ENCODE measurements at places on chromosomes 3 and 15.

DNA sequence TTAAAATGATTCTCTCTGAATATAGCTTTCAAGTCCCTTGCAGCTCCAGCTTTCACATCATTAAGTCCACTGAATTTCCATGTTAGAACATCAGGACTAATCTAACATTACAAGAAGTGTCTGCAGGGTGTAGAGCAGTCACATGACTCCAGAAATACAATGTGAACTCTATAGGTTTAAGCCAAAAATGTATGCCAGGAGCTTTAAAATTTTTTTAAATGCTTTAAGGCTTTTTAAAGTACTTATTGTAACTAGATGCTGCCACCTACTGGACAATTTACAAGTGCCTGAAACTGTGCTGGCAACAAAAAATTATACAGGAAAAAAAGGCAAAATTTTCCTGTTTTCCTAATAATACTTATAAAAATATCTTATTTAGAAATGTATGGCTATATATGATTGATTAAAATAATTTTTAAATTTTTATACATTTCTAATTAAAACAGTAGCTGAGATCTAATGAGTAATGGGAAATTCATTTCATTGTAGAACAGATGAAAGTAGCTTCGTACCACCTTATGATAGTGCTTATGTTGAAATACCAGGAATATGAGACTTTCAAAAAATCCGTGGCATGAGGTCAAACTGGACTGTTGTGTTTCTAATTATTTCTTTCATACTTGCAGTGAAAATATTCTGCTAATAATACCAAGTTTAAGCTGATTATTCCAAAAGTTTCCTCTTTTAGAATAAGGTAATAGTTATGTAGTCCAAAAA lies 25.7 kb downstream of the FSIP1 start:
- DNase-seq, result no peak

GRCh38 chr3:127770671-127771355 lies 51.5 kb downstream of the MGLL start:
- DNase-seq, result no peak

GRCh38 chr3:196712514-196713413 lies 587 bp downstream of the PIGX start:
- peak; percentile 65 for DNase-seq

- no peak for DNase-seq
Measured at GRCh38 chr3:143081844-143082778, 37.5 kb upstream of the CHST2 start.

DNA sequence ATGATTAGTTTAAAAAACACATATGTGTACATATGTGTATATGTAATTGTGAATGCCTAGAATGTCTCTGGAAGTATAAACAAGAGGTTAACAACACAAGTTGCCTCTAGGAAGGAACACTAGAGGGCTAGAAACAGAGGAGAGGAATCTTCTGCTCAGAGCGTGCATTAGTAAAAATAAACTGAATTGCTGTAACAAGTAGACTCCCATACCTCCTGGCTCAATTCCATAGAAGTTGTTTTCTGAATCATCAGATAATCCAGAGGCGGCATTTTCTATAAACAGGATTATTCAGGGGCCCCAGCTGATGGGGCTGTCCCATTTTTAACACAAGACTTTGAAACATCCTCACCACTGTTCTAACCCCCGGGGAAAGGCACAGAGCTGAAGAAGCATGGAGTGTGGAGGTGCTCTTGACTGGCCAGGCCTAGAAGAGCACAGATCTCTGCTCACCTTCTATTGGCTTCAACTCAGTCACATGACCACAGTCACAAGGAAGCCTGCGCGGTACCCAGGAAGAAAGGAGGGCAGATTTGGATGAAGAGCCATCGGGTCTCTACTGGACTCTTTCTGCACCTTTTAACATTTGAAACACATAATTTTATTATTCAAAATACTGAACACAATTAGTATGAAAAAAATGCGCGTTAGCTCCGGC lies 145.7 kb downstream of the TLE3 start:
- no peak for DNase-seq

GRCh38 chr3:150588027-150588830 lies 14.9 kb upstream of the SELENOT start:
- DNase-seq, result no peak

- no peak for DNase-seq
Measured at GRCh38 chr3:187310954-187311470, 19.5 kb upstream of the MASP1 start.

DNA sequence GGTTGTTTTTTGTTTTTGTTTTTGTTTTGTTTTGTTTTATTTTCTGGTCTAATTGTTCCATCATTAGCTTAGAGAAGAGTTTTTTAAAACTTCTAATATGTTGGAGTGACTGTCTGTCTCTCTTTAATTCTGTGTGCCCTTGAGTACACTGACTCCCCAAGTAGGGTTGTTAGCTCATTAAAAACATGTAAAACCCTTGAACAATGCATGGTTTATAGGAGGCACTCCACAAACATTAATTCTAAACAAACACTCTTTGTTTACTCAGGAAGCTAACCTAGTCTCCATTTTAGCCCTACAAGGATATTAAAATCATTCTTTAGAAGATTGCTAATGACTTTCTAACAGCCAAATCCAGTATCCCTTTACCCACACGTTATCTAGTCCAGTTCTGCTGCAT lies 100.5 kb downstream of the CGGBP1 start:
- no peak for DNase-seq

GRCh38 chr3:110576960-110577359 lies 494.7 kb upstream of the NECTIN3 start:
- DNase-seq, result no peak

DNA sequence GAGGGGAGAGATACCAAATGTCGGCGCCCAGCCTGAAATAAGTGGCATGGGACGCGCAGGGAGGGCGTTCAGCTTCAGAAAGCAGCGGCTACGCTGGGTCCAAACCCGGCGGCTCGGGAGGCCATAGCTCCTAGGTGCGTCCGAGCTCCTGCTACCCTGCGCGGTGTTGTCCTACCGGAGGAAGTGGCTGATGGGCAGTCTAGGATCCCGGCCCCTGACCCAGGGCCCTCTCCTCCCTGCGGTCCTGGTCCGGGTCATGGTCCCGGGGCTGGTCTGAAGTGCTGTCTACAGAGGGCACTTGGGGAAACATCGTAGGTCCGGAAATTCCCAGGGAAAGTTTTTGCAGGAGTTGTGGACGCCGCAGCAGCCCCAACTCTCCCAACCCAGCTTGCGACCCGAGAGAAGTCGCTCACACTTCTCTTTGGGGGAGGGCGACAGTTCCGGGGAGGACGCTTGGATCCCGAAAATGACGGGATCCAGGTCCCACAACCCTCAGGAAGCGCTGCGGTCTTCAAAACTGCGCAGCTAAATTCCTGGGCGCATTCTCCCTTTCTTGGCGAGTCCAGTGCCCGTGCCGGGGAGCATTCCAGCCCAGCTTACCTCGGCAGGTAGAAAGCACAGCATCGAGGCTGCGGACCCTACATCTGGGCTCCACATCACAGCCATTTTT lies 9.1 kb upstream of the FOXB1 start:
- DNase-seq, result no peak

GRCh38 chr15:40367371-40367685 lies 9.3 kb downstream of the DISP2 start:
- no peak for DNase-seq

DNA sequence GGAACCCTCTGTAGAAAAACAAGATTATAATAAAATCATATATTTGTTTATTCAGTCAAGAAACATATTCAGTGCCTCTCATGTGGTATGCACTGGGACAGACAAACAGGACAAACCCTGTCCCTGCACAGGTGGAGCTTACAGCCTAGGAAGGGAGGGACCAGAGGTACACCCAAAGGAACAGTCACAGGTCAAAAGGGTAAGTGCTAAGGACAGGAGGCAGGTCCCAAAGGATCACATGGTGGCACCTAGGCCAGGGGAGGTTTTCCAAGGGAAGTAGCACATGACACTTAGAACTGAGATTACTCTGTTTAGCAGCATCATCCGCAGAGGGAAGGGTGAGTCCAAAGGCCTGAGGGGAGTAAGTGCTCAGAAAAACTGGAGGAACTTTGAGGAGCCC lies 254.4 kb upstream of the ARRDC4 start:
- no peak for DNase-seq

DNA sequence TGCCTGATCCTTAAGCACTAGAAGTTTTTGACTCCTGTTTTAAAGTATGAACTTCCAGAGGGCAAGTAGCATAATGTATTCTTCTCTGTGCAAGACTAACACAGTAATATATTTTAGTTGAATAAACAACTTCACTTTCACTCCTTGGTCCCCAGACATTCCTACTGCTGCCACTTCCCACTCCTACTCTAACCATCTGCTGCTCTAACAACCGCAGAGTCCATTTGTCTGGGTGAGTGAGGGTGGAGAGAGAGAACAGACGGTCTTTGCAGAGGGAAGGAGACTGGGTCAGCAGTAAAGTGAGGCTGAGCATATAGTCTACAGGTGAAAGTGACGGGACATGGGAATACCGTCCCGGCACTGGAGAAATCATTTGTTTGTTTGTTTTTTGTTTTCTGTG lies 301.0 kb upstream of the SLCO3A1 start:
- DNase-seq, result no peak

DNA sequence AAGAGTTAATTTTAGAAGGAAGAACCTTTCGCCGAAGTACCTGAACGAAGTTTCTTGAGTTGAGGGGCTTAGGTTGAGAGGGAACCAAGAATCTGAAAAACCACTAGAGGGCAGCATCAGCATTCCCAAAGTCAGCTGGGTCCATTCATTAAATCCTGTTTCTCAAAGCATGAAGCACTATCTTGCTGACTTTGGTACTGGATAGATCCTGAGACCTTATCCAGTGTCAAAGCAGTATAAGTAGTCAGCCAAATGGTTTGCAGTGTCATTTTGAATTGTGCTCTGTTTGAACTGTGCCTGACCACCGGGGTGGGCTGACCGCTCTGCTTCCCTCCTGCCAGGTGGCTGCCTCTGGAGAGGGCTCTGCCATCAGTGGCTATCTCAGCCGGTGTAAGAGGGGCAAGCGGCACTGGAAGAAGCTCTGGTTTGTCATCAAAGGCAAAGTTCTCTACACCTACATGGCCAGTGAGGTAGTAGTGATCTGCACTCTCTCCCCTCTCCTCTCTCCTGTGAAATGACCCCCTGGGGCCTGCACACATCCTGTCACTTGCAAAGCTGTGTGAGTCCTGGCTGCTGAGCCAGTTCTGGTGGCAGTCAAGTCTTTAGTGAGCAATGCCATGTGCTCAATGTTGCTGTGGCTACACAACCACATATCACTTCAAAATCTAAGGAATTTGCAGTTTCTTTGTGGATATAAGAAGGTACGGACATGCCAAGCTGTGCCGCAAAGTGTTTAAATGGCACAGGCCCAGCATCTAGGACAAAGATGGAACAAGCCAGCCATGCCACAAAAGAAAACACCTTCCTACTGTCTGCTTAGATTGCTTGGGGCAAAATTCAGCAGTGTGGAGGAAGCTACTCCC lies 21.4 kb upstream of the NR2C2 start:
- no peak for DNase-seq

DNA sequence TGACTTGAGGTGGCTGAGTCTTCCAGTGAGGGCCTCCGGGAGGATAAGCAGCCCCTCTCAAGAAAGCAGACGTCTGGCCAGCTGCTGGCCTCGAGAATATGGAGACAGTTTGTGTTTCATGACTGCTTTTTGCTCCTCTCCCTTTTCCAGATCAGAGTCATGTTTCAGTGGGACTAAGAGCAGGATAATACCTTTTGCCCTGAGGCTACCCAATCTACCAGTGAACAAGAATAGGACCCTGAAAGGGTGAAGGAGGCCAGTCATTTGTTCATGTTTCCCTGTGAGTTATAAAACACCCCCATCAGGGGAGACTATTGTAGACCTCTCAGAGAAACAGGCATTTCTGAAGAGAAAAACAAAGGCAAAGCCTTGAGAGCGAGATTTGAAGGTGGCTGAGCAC lies 137.4 kb downstream of the RYR3 start:
- no peak for DNase-seq

DNA sequence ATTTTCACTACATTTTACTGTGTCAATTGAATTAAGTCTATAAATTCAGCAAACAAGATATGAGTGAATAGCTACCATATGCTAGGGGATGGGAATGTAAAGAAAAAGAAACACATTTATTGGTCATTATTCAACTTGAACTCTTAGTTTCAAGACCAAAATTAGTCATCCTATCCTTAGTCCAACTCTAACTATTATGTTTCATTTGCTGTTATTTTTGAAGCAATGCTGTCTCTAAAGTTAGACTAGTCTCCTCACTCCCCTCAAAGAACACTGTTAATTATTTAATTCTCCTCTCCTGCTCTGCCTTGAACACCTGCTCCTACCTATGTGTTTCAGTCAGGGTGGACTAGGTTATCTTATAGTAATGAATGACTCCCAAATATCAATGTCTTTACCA lies 920.9 kb downstream of the TUSC7 start:
- DNase-seq, result no peak

DNA sequence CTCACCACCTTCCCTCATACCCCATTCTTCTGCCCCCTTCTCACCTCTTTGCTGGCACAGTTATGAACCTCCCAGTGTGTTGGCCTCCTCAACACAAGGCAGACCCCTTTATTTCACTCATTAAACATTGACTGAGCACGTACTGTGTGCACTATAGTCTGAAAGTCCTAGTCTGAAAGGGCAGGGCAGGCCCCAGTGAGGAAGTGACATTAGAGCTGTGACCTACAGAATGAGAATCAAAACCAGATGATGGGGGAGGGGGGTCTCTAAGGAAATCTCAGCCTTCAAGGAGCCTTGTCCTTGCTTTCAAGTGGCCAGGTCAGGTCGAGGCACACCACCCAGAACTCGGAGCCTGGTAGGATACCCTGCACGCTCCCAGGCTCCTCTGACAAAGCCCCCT lies 3.5 kb downstream of the SLC28A1 start:
- no peak for DNase-seq

- no peak for DNase-seq
Measured at GRCh38 chr3:25044762-25045710, 383.0 kb upstream of the RARB start.

DNA sequence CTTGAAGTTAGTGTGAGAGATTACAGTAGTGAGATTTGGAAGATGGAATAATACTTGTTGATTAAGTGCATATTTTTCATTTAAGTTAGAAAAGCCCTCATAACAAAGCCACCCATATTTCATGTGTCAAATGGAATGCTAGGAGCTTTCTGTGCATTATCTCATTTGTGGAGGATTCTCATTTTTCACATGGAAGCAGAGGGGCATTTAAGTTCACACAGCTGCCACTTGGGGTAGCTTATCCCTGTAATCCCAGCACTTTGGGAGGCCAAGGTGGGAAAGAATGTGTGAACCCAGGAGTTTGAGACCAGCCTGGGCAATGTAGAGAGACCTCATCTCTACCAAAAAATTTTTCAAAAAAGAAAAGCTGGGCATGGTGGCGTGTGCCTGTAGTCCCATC lies 55.2 kb downstream of the RAB7A start:
- DNase-seq, result no peak

- DNase-seq, result no peak
Measured at GRCh38 chr15:89928421-89928820, 15.7 kb upstream of the ARPIN start.

All from activated CD4-positive, alpha-beta T cell treated with anti-CD3 and anti-CD28 coated beads, Interleukin-2, amount 50 U/mL, for 1 hour (primary cell).